ENCODE measurements at places on chromosomes 4 and X.

DNA sequence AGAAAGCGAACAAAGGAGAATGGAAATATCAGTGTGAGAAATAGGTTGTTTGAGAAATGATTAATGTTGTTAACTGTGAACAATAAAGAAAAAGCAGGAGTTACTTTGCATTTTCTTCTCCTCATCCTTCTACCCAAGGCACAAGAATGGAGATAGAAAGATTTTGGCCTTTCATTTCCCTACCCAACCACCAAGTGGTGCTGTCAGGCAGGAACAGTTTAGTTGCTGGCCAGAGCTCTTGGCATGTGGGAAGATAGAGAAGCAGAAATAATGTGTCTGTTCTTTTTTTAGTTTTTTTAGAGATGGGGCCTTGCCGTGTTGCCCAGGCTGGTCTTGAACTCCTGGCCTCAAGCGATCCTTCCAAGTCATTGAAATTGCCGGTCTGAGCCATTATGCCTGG lies 12.8 kb downstream of the HOPX start:
- DNase-seq, result no peak

DNA sequence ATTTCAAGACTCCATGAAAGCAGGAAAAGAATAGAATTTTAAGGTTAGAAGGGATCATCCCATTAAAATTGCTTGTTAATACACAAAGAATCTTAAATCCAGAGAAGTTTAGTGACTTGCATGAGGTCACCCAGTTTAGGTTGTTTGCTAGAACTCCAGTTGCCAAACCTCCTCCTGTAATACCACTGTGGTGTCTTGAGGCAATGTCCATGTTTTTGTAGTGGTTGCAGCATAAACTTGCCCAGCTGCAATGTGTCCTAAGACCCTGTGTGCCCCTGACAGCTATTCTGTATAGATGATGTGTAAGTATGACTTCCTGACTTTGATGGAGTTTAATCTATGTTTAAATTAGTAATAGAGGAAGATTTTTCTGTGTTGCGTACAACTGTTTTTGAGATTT lies 6.3 kb downstream of the SFRP2 start:
- DNase-seq, result no peak

GRCh38 chrX:150303386-150304097 lies 59.6 kb upstream of the MAMLD1 start:
- DNase-seq, result no peak

DNA sequence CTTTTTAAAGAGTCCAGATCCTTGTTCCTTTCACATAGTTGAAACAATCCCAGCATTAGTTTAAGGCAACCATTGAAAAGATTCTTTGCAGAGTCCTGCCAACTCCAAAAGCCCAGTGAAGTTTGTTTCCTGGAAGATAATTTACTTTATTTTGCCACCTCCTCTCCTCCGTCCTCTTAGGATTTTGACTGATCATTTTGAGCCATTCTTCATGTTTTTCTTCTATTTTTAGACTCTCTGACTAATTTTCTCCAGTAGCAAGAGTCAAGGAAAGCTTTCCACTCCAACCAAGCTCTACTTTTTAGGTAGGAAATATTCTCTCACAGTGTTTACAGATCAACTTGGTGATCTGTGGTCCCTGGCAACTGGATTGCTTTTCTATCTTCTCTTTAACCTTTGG lies 10.3 kb downstream of the NCBP2L start:
- no peak for DNase-seq

GRCh38 chr4:173699841-173700475 lies 169.9 kb upstream of the HAND2 start:
- DNase-seq, result no peak

DNA sequence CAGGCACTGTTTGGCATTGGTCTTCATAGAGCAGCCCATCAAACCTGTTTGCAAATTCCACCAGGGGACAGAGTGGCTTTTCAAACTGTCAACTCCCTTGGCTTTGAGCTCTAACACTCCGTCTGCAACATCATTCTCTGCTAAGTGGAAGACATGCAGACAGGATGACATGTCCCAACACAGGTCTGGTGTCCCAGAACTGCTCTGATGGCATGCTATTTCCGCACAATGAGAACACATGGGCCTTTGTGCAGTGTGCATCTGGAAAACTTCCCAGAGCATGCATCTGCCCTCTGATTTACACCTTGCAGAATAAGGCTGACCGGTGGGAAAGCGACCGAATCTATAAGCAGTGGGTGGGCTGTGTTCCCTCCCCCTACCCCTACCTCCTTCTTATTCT lies 212.8 kb upstream of the GYPA start:
- DNase-seq, result no peak

DNA sequence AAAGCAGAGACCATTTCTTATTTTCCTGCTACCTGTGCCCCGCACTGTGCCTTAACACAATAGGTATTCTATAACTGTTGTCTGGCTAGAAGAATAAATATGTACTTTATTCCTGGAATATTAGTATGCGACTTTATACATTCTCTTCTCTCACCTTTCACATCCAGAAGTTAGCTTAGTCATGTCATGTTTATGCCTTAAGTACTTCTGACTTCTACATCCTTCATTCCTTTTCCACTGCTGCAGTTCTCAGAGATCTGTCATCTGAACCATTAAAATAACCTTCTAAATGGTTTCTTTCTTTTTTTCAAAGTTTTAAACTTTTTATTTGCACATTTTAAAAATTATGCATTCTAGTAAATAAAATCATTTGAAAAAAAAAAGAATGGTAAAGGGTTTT lies 34.4 kb downstream of the KIF4A start:
- DNase-seq, result no peak

DNA sequence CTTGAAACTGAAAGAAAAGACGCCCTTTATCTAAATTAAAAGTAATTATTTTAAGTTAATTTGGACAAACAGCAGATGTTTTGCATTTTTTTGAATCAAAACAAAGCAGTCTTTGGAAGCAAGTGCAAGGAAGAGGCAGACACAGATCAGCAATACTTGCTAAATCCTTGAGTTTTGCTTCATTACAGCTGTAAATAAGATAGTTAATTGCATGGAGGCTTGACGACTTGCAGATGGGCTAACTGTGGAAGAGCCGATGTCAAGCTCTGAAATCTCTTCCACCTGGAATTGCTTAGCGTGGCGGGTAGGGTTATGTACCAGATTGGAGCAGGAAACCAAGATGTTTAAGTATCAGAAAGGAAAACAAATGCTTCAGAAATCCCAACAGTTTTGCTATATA lies 148.8 kb downstream of the POLA1 start:
- DNase-seq, result no peak

- no peak for DNase-seq
Observed at GRCh38 chrX:41164449-41164848, 79.2 kb downstream of the USP9X start.

Data from stimulated activated CD4-positive, alpha-beta T cell treated with anti-CD3 and anti-CD28 coated beads, Interleukin-12 subunit alpha, Interleukin-12 subunit beta, amount 100 ng/mL, for 4 hours (primary cell).